ENCODE measurements at places on chromosomes 5 and 9. TPM values are rescaled to one million over a fixed set of nuclear protein-coding genes. Genes with fewer than 3 reads are reported as not detected.
A peak's percentile ranks its signal among the peaks of the same experiment; 100 is the strongest.

- no peak for DNase-seq
Observed at GRCh38 chr5:173123416-173123815, 20.9 kb upstream of the BNIP1 start.

DRD1 gene
- total RNA-seq, result not detected

GRCh38 chr9:126531035-126531571, 82.6 kb upstream of the LMX1B start:
- no peak for DNase-seq

ANGPTL2 gene
- total RNA-seq, result not detected

ST8SIA4 gene
- total RNA-seq, result 82.3 TPM

GRCh38 chr9:4666042-4666699, at the start of gene SPATA6L:
SPATA6L (minus strand) TSS chr9:4666480; CDS start chr9:4666250, 230 bp downstream.
- no peak for DNase-seq

DNA sequence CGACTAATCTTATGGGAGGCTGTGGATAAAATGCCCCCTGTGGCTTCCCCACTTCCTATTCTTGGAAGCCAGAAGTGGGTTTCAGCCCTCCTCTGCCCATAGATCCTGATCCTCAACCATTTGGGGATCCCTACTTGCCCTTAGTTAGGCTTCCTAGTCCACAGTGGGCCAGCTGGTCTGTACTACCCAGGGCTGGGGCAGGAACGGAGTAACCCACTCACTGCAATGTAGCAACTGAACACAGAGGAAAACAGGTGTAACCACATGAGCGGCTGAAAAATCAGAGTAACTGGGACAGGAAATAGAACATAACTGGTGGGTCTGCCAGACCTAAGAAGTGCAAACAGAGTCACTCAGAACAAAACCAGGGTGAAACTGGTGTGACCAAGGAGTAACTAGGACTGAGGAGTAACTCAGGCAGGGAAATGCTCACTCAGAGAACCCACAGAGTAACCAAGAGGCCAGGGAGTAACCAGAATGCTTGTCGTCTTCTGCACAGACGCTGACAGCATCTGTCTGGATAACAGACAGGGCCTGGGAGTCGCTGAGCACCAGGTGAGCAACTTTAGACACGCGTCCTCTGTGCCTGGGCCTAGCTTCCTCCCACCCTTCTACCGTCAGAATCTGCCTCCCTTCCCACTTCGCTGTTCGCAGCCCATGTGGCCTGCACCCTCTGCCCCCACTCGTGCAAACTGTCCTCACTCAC, 1.0 kb downstream of the AQP3 start:
- DNase-seq, result peak; percentile 39

GRCh38 chr9:91150998-91151717, 210.6 kb downstream of the AUH start:
- DNase-seq, result peak; percentile 64

NME5 gene
- not detected for total RNA-seq

- no peak for DNase-seq
Observed at GRCh38 chr9:127422133-127422782, 1.9 kb upstream of the ZNF79 start.

- DNase-seq, result no peak
Observed at GRCh38 chr5:111461934-111462333, 50.4 kb downstream of the STARD4 start.

OR1L8 gene
- 0.18 TPM for total RNA-seq

ARL14EPL gene
- total RNA-seq, result not detected

DNA sequence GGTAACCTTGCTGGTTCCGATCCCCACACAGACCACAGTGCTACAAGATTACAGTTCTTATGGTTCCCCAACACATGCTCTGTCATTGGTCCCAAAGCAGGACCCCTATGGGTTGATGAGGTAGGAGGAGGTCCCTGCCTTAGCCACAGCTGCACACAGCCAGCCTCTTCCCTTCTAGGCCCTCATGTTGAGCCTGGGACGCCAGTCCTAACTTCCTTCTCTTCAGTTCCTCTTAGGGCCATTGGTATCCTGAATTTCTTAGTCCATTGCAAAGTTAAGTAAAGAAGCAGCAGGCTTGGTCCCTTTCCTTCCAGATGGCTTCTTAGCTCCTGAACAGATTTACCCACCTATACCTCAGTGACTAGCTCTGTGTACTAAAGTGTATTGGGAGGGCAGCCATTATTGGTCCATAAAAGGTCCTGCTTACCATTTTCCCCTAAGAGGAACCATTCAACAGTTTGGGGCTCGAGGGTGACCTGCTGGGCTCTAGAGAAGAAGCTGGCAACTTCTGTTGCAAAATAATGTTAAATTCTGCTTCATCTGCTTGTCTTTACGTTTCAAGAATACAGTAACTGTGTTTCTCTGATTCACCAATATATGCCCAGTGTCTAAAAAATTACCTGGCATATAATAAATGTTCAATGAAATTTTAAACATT, 50.2 kb downstream of the PDCD1LG2 start:
- DNase-seq, result no peak

GABRA1 gene
- total RNA-seq, result not detected

DNA sequence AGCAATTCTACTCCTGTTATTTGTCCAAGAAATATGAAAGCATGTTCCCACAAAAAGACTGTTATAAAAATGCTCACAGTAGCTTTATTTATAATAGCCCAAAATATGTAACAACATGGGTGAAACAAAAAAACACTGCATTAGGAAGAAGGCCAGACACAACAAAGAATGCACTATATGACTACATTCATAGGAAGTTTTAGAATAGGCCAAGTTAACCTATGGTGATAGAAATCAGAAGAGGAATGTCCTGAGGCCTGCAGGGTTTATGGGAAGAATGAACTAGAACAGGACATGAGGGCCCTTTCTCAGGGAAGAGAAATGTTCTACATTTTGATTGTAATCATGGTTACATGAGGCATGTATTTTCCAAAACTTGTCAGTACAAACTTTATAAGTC, 24.7 kb upstream of the TAS2R1 start:
- no peak for DNase-seq

GRCh38 chr9:37618817-37619216, 26.4 kb upstream of the TOMM5 start:
- DNase-seq, result no peak

- DNase-seq, result no peak
Observed at GRCh38 chr5:127486471-127486870, 31.0 kb upstream of the PRRC1 start.

- DNase-seq, result peak; percentile 60
Observed at GRCh38 chr9:130680836-130681768, 12.5 kb upstream of the EXOSC2 start.

SLC4A9 gene
- not detected for total RNA-seq

SV2C gene
- 0.32 TPM for total RNA-seq

- DNase-seq, result no peak
Observed at GRCh38 chr9:114057161-114057885, 20.8 kb downstream of the AMBP start.

DNA sequence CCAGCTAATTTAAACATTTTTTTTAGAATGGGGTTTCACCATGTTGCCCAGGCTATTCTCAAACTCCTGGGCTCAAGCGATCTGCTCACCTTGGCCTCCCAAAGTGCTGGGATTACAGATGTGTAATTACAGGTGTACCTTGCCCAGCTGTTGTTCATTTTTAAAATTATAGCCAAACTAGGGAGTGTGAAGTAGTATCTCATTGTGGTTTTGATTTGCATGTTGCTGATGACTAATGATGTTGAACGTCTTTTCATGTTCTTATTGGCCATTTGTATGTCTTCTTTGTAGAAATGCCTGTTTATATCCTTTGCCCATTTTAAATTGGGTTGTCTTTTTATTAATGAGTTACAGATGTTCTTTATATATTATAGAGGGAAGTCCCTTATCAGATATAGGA, 31.5 kb downstream of the EHMT1 start:
- no peak for DNase-seq

F12 gene
- total RNA-seq, result 3.5 TPM

SH2D3C gene
- total RNA-seq, result 25.1 TPM

TRAF2 gene
- total RNA-seq, result 59.5 TPM

- no peak for DNase-seq
Observed at GRCh38 chr9:22622815-22623214, 176.2 kb downstream of the DMRTA1 start.

LRRC70 gene
- total RNA-seq, result 1.1 TPM

DNA sequence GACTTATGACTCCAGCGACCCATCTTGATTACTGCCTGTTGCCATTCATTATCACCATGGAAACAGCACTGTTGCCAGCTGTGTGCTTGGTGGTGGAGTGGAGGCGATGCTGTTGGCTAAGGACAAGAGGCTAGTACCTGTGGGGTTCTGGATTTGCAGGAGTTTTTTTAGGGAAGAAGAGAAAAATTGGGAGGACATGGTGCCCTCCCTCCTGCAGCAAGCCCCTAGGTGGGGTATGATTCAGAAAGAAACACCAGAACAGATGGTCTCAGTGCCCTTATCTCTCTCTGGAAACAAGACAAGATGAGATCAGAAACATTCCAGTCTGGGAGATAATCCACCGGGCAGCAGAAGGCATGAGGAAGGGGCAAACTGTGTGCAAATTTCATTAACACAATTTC, 87.8 kb upstream of the TLR4 start:
- DNase-seq, result no peak

DNA sequence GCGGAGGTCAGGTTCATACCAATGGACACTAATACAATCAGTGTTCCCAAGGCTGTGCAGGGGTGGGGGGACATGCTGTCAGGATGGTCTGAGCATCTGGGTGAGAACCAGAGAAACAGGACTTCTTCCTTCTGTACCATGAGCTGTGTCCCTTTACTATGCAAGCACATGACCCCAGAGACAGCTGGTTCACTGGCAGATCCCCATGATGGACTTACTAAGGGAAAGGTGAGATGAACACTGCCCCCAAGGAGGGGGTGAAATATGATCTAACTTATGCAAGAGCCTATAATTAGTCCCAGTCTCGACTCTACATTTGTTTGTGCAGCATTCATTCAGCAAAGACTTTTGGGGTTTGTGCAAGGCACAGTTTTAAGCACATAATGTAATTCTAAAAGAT, 91.4 kb downstream of the LIFR start:
- no peak for DNase-seq

DNA sequence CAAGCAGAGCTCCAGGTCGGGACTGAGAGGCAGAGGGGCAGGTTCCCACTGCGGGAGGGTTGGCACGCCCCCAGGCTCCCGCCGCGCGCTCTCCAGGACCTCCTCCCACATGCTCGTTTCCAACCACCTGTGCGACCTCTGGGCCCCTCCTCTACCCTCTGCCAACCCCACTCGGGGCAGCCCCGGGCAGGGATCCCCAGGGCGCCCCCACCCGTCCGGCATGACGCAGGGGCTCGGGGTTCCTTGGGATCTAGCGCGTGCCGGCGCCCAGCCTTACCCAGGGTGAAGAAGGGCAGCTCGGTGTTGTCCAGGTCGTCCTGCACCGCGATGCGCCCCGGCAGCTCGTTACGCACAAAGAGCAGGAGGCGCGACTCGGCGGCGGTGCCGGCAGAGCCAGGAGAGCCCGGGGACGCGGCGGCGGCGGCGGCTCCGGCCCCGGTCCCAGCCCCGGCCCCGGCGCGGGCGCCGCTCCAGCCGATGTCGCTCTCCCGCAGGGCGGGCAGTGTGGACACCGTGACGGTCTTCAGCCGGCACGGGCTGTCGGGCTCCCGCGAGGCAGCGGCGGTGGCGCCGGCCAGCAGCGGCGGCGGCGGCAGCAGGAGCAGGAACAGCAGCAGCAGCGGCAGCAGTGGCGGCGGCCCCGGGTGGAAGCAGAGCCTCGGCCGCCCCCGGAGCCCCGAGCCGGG, 494 bp downstream of the ASTN2 start:
- no peak for DNase-seq

- no peak for DNase-seq
Observed at GRCh38 chr5:122237906-122238305, 74.1 kb upstream of the SNCAIP start.

DNA sequence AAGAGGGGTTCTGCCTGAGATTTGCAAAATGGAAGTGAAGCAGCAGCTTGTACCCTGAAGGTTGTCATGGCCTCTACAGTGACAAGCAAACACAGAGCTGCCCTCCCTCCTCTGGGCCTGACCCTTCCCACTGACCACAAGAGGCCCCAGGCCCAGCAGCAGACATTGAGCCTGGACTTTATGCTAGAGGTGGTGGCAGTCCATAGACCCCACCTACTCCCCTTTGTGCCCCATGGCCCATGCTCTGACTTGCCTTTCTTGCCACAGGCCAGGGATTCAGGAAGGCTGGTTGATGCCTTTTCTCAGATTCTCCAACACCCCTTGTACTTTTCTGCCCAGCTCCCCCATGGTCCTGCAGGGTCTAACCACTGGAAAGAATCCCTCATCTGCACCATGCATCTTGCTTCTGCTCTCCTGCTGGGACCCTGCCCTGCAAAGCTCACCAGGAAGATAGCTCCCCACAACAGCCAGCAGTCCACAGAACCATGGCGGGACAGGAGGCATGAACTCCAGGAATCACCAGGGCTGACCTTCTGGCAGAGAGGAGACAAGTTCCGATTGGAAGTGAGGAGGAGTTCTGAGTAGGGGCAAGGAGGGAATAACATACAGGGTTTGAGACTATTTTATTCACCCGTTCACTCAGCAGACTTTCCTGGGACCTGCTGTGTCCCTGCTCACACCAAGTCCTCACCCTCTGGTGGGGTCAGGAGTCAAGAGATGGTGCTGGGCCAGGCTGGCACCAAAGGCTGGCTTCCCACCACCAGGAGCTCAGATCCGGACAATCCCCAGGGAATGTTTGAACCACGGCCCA, 263.8 kb downstream of the SYK start:
- no peak for DNase-seq

- DNase-seq, result no peak
Observed at GRCh38 chr9:128081056-128081455, 13.0 kb downstream of the SLC25A25 start.

ACTBL2 gene
- total RNA-seq, result not detected

GRCh38 chr5:107040907-107041306, 629.8 kb downstream of the EFNA5 start:
- no peak for DNase-seq

- no peak for DNase-seq
Observed at GRCh38 chr5:68725905-68726683, 367.7 kb upstream of the SLC30A5 start.

DNA sequence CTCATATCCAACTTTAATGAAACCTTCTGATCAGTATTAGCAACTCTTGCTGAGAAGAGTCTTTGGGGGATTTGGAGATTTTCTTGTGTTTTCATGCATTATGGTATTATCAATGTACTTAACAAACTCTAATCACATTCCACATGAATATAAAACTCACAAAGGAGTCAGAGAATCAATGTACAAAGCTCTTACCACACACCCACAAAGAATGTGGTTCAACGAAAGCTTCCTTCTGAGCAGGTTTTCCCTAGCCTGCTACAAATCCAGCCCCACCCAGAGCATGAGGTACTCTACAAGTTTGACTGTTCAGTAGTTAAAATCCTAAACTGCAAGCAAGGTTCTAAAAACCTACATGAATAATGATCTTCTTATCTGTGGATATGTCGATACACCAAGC, 210.1 kb downstream of the TARS1 start:
- no peak for DNase-seq

- no peak for DNase-seq
Observed at GRCh38 chr9:11338130-11338529, 725.3 kb upstream of the PTPRD start.

DNA sequence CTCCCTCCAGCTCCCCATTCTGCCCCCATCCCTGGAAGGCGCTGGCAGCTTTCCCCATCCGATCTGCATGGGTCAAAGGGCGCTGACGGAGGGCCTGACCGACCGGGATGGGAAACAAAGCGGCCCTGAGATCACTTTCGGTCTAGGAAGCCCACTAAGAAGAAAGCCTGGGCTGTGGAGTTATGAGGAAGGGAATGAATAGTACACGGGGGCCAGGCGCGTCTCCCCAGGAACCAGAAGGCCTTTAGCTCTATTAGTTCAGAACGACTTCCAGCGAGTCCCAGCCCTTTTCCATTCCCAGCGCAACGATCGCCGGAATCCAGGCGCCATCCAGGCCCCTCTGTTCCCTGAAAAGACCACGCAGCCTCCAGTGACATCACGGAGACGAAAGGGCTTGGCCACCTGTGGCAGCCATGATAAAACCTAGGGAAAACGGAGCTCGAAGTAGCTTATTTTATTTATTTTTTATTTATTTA, 70.1 kb upstream of the CCDC180 start:
- no peak for DNase-seq
